ENCODE measurements at places on chromosomes 16 and 17. TPM values are rescaled to one million over a fixed set of nuclear protein-coding genes. Genes with fewer than 3 reads are reported as not detected.

DNA sequence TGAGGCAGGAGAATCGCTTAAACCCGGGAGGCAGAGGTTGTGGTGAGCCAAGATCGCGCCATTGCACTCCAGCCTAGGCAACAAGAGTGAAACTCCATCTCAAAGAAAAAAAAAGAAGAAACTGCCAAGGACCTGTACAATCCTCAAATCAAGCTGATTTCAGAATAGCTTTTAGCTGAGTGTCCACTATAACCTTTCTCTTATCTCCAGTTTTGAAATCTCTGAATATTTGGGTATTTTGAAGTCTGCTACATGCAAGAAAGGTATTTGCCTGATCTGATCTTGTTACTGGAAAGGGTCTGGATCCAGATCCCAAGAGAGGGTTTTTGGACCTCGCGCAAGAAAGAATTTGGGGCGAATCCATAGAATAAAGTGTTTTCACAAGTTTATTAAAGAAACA lies 19.1 kb upstream of the ARL2BP start:
- H3K27ac ChIP-seq = no peak overlapping the region
- H3K36me3 ChIP-seq = peaks cover 100% of the 10 kb centered on the region
- no peaks in the 10 kb centered on the region for H3K4me1 ChIP-seq
- no peaks in the 10 kb centered on the region for H3K27me3 ChIP-seq

DNA sequence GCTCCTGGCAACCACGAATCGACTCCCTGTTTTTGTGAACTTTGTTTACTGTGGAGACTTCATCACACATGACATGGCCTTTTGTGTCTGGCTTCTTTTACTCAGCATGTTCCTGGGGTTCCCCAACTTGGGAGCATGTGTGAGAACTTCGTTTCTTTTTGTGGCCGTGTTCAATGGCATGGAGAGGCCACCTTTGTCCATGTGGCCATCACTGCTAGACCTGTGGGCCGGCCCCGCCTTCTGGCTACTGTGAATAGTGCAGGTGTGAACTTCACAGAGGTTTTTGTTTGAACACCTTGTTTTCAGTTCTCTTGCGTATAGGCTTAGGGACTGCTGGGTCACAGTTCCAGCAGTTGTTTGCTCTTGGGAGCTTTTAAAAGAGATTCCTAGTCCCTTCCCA lies 5.7 kb upstream of the SLC38A8 start:
- no peak overlapping the region for H3K27ac ChIP-seq
- peaks cover 2% of the 10 kb centered on the region for H3K27me3 ChIP-seq
- ATAC-seq = no peak
- peaks cover 59% of the 10 kb centered on the region for H3K36me3 ChIP-seq
- H3K4me3 ChIP-seq = no peak overlapping the region
- no peaks in the 10 kb centered on the region for H3K4me1 ChIP-seq

DNA sequence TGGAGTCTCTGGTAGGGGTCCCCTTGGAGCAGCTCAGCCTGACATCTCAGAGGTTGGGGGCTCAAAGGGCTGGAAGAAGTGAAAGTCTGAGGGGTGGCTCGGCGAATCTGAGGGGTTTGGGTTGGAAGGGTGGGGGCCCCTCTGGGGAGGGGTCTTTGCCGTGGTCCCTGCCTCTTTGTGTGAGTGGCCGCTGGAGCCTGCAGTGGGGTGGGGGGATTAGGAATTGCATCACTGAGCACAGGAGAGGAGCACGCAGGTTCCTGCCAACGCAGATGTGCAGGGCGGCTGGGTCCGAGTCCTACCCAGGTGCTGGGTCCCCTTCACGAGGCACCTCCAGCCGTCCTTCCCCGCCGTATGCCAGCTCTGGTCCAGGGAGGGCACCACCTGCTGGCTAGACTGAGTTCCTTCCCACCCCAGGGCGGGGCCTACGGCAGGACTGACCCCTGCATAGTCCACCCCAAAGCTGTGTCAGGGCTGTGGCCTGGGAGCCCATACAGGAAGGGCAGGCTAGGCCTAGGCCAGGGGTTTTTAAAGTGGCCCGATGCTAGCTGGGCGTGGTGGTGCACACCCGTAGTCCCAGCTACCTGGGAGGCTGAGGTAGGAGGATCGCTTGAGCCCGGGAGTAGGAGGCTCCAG lies 9.9 kb downstream of the FMNL1 start:
- peaks cover 53% of the 10 kb centered on the region for H3K4me1 ChIP-seq
- H3K36me3 ChIP-seq = no peaks in the 10 kb centered on the region
- H3K27me3 ChIP-seq = peaks cover 16% of the 10 kb centered on the region
- ATAC-seq = no peak
- no peak overlapping the region for H3K4me3 ChIP-seq

DNA sequence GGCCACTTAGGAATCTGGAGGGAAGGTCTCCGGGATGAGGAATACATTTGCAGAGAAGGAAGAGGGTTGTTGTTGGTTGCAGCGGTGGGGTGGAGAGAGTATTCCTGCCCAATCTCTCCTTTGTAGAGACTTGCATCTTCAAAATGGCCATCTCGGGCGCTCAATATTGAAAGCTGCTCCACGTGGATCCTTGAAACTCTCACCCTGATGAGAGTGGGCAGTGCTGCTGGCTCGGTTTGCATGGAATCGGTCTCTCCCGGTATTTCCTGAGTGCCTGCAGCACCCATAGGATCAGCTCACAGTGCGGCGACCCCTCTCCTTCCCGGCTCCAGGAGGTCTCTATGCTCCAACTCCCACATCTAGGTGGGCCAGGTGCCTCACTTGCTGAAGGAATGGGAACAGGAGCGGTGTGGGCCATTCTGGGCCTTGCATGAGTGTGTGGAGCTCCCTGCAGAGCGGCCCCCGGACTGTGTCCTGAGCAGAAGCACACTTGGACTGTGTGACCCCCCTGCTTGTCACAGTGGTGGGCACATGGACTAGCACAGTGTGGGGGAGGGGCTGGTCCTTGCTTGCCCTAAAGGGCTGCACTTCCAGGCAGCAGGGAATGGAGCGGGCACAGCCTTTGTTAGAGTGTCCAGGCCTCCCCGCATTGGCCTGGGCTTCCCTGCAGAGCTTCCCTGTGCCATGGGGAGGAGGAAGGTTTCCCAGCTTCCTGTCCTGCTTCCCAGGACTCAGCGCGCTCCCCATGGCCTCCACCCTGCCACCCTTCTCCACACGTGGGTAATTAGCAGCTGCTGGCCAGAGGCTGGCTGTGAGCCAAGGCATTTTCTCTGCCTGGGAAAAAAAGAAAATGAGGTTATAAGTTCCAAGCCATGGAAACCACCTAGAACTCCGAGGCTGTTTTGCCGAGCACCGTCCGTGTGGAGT lies 139.3 kb downstream of the IRF8 start:
- ATAC-seq = no peak
- no peaks in the 10 kb centered on the region for H3K27me3 ChIP-seq
- no peak overlapping the region for H3K4me3 ChIP-seq
- no peaks in the 10 kb centered on the region for H3K36me3 ChIP-seq
- H3K27ac ChIP-seq = no peak overlapping the region

- H3K27ac ChIP-seq = no peak overlapping the region
- no peak for ATAC-seq
- H3K4me3 ChIP-seq = no peak overlapping the region
- peaks cover 7% of the 10 kb centered on the region for H3K36me3 ChIP-seq
- peaks cover 2% of the 10 kb centered on the region for H3K4me1 ChIP-seq
Observed at GRCh38 chr17:20315311-20315710, 152.0 kb downstream of the LGALS9B start.

DNA sequence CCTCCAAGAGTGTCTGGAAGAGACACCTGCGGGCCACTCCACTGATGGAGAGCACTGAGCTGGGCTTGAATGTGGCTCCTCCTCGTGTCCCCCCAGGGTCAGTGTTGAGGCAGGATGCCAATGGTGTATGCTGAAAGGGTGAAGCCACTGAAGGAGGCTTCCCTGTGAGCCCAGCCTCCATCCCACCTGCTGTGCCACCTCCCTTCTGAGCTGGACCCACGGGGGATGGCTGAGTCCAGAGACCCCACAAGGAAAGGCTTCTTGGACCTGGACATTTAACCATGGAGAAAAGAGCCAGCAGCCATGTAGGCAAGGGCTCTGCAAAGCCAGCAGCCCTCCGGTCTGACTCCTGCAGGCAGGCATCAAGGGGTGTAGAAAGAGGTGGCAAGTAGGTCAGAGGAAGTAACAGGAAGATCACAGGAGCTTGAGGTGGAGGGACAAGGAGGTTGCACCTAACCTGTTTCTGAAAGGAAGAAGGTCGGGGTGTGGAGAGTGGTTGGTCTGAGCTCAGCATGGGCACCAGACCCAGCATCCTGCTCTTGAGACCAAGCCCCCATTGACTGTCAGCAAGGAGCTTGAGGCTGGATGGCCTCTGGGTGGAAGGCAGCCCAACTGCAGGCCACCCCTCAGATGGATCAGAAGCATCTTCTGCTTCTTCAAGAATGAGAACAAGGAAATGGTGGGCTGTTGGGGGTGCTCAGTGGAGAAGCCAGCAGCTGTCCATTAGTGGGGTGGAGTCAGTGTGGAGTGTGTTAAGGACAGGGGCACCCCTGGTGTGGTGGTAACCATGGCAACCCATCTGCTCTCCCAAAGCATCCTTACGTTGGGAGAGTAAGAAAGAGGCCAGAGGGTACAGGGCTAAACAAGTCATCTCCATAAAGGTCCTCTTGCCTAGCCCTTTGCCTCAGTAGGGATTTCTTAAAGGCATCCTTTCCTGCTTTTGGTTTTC lies 80.7 kb downstream of the PLD6 start:
- H3K4me3 ChIP-seq = no peak overlapping the region
- peaks cover 13% of the 10 kb centered on the region for H3K4me1 ChIP-seq
- no peak for ATAC-seq
- peak overlapping the region; percentile 3 for H3K27ac ChIP-seq
- H3K36me3 ChIP-seq = peaks cover 40% of the 10 kb centered on the region
- no peaks in the 10 kb centered on the region for H3K27me3 ChIP-seq

The HYDIN gene
- 10.3 TPM for total RNA-seq

DNA sequence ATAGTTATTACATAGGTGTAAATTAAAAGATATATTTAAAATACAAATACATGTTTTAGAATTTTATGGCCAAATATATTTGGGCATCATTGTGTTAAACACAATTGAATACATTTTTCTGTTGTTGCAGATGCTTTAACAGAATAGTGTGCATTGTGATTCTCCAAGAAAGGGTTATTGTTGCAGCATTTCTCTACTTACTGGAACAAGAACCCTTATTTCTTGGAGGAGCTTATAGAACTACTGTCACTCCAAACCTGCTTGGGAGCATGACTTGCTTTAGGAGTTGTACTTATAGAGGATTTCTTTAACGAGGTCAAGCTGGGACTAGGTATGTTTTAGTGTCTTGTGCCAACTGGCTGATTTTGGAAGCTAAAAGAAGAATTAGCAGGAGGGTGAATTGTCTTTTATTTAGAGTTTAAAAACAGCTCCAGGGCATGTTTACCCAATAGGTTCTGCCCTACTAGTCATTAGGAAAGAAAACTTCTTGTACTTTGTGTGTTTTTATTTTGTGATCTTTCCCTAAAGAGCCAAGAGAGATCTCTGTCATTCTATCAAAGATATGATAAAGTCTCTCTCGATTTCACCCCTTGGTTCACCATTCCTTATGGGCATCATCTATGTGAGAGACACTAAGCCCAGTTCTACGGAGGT lies 279.8 kb upstream of the SALL1 start:
- H3K4me1 ChIP-seq = no peaks in the 10 kb centered on the region
- ATAC-seq = no peak
- no peaks in the 10 kb centered on the region for H3K36me3 ChIP-seq

The KIFC3 gene
- total RNA-seq = 34.8 TPM
